ENCODE measurements at places on chromosomes 1 and 21.

- no peak for DNase-seq
Observed at GRCh38 chr1:228825840-228826484, 90.7 kb downstream of the RHOU start.

DNA sequence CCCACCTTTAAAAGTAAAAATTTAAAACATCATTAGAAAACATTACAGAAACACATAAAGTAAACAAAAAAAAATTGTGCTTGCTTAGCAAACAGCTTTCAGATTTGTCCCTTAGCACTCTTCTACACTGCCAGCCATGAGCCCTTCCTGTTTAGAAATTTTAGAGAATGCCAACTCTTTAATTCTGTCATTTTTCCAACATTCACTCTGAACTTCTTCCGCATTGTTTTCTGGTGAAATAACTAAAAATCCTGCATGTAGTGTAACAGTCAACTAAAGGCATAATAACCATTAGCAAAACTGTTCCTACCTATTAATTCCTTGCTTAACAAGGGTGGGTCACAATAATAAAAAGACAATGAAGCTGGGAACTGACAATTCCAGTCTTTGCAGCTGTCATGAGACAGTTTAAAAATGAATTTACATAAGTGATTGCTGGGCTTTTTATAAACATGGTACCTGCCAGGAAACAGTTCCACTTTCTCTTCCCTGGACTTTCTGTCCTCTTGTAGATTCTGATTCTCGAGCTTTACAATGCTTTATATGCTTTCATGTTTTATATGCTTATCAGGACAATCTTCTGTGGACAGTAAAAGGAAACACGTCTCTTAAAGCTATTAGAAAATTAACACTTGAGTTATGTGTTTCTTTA lies 19.0 kb downstream of the GNG12 start:
- DNase-seq, result no peak

DNA sequence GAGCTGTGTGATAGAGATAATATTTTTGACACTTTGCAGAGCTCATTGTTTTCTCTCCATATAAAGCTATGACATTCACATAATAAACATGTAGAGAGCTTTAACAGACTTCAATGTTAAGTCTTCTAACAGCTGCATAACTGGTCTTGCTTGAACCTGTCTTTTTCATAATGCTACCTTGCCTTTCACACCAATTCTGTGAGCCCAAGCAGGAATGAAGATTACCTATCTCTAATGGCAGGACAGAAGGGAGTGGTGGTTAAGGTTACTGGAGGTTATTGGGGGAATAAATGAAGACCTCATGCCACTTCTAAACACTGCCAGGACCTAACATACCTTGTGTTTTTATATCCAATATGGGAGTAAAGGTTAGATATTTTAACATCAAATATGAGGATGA lies 2.3 kb upstream of the CD55 start:
- no peak for DNase-seq

DNA sequence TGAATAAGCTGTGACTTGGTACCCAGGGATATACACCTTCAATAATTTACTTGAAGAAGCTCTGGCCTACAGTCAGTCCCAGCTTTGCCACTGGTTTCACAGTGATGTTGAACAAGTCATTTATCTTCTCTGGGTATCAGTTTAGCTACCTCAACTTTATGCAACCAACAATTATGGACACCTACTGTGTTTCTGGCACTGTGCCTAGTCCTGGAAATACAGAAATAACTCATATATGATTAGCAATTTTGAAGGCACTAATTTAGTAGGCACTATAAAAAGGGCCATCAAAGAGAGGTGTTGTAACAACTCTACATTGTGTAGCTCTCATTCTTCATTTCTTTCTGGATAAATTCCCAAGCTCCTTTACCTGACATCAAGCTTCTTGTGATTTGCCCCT lies 88.6 kb upstream of the SPATA6 start:
- DNase-seq, result no peak

GRCh38 chr1:160373696-160374095 lies 6.8 kb downstream of the NHLH1 start:
- DNase-seq, result no peak

DNA sequence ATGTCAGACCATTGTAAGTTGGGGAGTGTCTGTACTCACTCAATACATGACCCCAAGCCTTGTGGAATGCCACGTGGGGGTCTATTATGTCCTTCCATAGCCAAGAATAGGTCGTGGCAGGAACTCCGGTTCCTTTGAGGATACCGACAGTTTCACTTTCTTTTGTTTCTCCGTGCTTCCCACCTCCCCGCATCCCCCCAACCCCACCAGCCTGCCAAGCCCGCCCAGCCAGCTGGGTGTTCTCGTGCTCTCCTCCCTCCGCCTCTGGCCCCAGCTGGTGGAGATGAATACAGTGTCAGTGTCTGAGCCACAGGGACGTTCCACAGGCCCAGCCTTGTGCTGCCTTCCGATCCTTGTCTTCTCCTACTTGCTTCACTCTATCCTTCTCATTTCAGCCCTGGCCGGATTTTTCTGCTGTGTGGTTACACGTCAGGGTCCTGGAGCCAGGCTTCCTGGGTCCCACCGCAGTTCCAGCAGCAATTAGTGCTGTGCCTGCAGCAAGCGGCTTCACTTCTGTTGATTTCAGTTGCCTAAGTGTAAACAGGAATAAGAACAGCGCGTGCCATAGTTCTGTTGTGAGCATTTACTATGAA lies 4.1 kb upstream of the AGTRAP start:
- no peak for DNase-seq

- no peak for DNase-seq
Observed at GRCh38 chr1:181122222-181122621, 33.7 kb downstream of the IER5 start.

DNA sequence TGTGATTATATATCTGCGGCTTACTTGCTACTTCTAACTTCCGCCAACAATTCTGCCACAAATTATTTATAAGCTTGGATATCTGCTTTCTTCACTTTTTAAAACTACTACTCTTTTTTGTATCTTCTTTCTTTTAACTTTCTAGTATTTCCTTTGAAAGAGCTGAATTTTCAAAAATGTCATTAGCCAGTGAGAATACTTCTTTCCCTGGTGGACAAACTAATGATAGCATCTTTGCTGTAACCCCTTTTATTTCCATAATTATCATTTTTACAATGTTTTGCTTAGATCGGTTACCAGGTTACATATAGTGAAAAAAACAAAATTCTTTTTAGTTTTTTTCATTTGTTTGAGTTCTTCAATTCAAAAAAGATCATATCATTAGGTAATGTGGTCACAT lies 355.9 kb upstream of the ADGRL4 start:
- no peak for DNase-seq

- DNase-seq, result no peak
Observed at GRCh38 chr1:21090463-21090862, 86.2 kb downstream of the EIF4G3 start.

- DNase-seq, result peak; percentile 3
Observed at GRCh38 chr1:94863297-94863911, 43.2 kb downstream of the SLC44A3 start.

GRCh38 chr1:14442669-14443068 lies 155.8 kb upstream of the KAZN start:
- DNase-seq, result no peak

DNA sequence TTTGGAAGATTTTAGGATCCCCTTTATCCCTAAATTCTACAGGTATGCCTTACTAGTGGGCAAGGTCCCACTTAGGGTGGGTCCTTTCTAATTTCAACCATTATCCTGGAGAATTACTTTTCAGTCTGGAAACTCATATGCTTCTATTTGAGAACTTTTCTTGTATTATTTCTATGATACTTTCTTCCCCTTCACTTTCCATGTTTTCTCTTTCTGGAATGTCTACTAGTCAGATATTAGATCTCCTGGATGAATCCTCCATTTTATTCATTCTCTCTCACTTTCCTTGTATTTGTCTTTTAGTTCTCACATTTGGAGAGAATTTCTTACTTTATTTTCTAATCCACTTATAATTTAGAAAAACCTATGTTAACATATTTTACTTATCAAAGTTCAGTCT lies 83.9 kb upstream of the SIPA1L2 start:
- DNase-seq, result no peak

All from HCT116 (cell line).